ENCODE measurements at places on chromosomes 1 and 21.

DNA sequence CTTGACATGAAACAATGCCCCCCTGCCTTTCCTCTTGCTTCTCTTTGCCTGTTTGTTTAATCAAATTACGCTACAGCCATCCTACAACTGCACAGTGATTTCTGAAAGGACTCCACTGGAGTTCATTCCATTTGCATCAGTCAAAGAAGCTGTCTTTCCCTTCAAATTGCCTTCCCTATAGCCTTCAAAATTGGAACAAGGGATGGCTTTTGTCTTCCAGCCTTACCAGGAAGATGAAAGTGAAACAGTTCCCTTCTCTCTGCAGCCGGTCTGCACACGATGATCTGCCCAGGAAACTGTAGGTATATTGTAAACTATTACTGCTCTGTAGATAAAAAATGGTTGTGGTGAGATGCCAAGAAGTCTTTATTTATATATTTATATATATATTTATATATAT is 65.6 kb upstream of the ETS2 start:
- no peak for DNase-seq

GRCh38 chr1:244002721-244003120 is 48.4 kb upstream of the ZBTB18 start:
- no peak for DNase-seq

DNA sequence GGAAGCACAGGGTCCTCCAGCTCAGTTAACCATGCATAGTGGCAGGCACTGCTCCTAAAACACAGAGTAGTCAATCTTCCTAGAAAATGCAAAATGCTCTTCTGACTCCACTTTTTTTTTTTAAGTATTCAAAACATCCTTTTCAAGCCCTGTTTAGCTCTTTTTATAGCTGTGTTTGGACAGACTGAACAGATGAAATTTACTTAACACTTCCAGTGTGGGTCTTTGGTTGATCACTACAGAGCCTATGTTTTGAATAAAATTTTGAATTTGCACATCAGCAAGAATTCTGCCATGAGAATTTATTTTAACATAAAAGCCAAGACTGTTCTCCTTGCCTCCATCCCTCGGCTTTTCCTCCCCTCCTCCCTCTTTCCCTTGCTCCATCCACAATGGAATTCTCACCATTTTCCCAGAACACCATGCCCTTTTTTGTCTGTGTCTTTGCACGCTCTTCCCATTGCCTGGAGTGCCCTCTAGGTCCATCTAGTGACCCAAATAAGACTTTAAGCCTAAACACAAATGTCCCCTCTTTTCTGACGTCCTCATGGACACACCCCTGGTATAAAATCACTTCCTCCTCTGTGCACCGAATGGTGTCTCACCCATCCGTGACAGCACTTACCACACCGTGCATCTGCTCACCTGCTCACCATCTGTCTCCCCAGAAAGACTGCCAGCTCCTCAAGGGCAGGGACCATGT is 24.0 kb upstream of the CPT2 start:
- no peak for DNase-seq

DNA sequence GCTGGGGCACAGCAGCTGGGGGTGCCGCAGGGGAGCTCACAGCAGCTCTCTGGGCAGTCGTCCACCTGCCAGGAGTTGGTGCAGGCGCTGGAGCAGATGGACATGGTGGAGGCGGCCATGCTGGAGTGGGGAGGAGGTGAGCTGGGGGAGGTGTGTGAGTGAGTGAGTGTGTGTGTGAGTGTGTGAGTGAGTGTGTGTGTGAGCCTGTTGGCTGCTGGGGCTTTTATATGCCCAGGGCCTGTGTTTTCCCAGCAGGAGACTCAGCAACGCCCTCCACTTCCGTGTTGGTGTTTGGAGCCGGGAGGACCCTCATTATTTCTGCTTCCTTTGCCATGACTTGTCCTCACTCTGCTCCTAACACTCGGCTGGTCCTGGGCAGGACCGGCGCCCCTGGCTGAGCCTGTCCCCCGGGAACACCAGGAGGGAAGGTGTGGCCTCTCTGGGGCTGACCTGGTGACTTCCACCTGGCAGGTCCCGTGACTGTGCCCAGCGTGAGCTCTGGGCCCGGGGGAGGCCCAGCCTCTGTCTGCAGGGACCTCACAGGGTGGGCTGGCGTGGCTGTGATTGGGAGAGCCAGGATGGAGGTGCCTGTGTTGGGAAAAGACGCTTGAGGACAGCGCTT is at the start of gene KRTAP10-2:
Gene KRTAP10-2, minus strand, starts transcription at position 166 of the 622 bp plus-strand sequence. Its CDS starts 47 bp downstream, at position 119.
- DNase-seq = no peak

DNA sequence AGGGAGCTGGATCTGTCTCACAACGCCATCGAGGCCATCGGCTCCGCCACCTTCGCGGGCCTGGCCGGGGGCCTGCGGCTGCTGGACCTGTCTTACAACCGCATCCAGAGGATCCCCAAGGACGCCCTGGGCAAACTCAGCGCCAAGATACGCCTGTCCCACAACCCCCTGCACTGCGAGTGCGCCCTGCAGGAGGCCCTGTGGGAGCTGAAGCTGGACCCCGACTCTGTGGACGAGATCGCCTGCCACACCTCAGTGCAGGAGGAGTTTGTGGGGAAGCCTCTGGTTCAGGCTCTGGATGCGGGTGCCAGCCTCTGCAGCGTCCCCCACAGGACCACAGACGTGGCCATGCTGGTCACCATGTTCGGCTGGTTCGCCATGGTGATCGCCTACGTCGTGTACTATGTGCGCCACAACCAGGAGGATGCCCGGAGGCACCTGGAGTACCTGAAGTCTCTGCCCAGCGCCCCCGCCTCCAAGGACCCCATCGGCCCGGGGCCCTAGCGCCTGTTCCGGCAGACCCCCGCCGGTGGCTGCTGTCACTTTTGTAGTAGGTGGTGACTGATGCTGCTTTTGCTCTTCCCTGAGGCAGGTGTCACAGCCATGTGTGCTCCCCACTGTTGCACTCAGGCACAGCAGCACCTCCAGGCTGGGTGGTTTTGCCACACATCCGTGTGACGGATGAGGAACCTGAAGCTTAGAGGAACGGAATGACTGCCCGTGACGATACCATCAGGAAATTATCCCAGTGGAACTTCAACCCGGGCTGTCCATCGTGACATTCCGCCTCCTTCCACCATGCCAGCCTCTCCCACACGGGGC is 1.8 kb downstream of the LRRC3 start:
- DNase-seq = no peak

DNA sequence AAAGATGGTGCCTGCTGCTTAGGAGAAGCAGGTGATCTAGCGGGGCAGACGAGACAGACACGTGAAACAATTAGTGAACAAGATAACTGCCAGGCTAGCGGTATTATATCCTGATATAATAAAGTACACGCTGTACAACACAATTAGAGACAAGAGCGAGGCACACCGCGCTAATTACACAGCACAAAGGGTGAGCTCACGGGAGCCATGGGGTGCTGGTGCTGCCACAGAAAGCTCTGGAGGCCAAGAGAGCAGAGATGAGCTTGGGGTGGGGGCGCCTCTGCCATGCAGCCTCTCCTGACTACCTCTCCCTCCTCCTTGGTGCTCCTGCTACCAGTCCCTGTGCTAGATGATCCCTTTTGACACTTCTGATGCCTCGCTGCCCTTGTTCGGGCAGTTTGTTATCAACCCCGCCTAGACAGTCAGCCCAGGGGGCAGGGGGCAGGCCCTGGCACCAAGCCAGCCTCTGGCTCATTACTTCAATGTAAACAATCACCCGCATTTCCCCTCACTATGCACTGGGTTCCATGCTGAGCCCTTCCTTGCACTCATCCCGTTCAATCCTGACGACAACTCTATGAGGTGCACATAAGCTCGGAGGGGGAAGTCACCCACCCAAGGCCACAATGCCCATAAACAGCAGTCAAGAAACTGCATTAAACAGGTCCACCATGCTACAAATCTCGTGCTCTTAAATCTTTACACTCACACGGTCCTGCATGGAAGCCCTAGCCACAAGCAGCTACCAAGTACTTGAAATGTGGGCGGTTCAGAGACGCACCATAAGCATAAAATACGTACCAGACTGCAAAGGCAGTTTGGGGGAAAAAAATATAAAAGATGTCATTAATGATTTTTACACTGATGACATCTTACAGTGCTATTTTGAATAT is 103.0 kb downstream of the SSBP3 start:
- peak; percentile 66 for DNase-seq
